Fibroblast of skin of left quadriceps (primary cell): ENCODE measurements at places on chromosomes 4 and X.
A peak's percentile ranks its signal among the peaks of the same experiment; 100 is the strongest.

DNA sequence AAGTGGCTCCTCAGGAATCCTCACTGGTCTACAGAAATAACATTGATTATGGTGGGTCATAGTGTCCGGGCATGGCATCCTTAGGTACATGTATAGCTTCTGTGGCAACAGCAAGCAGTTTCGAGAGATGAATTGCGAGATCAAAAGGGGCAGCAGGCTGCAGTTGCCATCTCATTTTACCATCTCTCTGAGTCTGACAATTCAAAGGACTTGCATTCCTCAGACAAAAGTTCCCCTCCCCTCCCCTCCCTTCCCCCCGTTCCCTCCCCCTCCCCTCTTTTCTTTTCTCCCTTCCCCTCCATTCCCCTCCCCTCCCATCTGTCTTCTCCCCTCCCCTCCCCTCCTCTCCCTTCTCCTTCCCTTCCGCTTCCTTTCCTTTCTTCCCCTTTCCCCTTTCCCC lies 70.2 kb downstream of the MTNR1A start:
- DNase-seq: no peak

DNA sequence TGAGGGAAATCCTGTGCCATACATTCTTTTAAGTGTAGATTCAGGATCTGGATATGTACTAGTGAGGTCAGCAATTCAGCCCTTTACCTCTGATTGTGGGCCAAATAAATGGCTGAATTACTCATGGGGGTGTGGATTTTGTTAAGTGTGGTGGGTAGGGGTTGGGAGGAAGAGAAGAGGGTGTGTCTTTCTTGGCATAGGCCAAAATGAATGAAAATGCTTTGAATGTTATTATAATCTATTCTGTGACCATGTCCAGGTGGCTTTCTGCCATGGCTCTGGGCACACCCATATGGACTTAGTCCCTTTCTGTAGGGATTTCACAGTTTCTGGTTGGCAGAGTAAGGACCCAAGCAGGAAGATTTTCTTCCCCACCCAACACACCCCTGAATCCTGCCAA lies 244.3 kb downstream of the CBR4 start:
- DNase-seq: no peak

DNA sequence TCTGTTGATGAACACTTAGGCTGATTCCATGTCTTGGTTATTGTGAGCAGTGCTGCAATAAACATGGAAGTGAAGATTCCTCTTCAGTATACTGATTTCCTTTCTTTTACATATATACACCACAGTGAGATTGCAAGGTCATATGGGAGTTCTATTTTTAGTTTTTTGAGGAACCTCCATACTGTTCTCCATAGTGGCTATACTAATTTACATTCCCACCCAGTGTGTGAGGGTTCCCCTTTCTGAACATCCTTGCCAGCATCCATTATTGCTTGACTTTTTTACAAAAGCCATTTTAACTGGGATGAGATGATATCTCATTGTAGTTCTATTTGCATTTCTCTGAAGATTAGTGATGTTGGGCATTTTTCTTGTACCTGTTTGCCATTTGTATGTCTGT lies 80.5 kb upstream of the GALNT7 start:
- DNase-seq: no peak

- peak; percentile 84 for DNase-seq
These were observed 21.8 kb downstream of the SPRY1 start for GRCh38 chr4:123418351-123418931.

- DNase-seq: no peak
These were observed 53.1 kb downstream of the EFNB1 start for GRCh38 chrX:68881911-68882310.

DNA sequence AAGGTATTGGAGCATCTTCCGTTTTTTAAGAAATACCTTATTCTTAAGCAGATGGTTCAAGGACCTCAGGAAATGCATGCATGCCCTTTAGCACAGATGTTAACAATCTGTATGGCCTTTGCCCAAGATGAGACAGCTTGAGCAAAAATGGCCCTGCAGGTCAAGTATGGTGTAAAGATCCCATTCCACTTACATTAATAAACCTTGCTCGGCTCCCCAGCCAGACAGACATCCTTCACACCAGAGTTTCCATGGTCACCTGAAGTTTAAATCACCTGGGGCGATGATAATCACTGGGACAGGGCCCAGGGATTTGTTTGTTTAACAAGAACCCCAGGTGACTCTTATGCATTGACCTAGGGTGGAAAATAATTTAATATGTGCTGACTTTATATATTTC lies 287.0 kb upstream of the NOCT start:
- no peak for DNase-seq

- no peak for DNase-seq
These were observed 38.1 kb downstream of the FGFRL1 start for GRCh38 chr4:1049591-1049905.

DNA sequence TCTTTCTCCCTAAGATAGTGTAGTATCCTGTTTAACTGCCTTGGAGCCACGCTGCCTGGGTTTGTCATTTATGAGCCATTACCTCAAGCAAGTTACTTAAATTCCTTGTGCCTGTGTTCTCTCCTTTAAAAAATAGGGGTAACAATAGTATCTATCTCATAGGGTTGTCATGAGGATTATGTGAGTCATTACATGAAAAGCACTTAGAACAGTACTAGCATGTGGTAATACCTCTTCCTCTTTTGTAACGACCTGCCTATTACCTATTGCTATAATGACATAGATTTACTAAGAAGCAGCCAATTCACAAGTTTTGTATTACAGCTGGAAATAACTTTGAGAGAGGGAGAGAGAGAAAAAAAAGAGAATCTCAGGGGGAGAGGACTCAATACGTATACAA lies 834.7 kb downstream of the RAPGEF2 start:
- DNase-seq: no peak

GRCh38 chr4:80145739-80146138 lies 51.6 kb upstream of the PRDM8 start:
- DNase-seq: no peak

DNA sequence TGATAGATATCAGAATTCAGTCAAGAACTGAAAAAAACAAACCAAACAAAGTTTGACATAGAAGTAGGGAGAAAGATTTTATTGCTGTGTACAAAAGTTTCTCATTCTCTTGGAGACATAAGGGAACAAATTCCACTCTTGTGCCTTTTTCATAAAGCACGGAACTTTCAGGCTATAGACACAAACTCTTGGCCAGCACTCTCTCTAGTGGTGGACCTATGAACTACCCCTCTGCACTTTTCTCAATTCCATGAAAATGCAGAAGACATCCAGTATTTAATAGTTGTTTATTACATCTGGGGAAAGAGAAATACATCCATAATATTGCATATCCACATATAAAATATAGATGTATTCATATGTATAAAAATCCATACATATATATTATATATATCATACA lies 291.6 kb upstream of the HS3ST1 start:
- no peak for DNase-seq

GRCh38 chr4:2082627-2083026 lies 23.5 kb downstream of the NAT8L start:
- no peak for DNase-seq

- no peak for DNase-seq
These were observed 86.2 kb downstream of the MTMR1 start for GRCh38 chrX:150779385-150779784.

- no peak for DNase-seq
These were observed 42.1 kb downstream of the RHOH start for GRCh38 chr4:40238700-40239548.

DNA sequence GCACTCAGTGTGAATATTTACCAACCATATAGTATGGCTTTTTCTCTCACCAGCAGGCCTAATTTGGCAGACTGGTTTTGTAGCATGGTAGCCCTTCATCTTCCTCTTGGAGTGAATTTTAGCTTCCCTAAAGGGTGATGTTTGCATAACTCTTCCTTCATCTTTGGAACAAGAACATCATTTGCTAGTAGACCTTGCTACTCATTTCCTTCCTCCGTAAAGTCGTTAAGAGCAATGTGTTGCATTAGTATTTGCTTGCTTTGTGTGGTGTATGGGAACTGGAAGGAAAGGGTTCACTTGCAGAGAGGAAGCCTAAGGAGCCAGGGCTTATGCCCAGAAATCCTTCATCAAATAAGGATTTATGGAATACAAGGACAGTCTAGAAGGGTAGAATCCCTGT lies 50.2 kb upstream of the PGRMC2 start:
- no peak for DNase-seq

- DNase-seq: no peak
These were observed 2.4 kb upstream of the STIM2 start for GRCh38 chr4:26858035-26858918.
